NCI-H1048 (cell line): ENCODE measurements at places on chromosomes 6 and 20.

DNA sequence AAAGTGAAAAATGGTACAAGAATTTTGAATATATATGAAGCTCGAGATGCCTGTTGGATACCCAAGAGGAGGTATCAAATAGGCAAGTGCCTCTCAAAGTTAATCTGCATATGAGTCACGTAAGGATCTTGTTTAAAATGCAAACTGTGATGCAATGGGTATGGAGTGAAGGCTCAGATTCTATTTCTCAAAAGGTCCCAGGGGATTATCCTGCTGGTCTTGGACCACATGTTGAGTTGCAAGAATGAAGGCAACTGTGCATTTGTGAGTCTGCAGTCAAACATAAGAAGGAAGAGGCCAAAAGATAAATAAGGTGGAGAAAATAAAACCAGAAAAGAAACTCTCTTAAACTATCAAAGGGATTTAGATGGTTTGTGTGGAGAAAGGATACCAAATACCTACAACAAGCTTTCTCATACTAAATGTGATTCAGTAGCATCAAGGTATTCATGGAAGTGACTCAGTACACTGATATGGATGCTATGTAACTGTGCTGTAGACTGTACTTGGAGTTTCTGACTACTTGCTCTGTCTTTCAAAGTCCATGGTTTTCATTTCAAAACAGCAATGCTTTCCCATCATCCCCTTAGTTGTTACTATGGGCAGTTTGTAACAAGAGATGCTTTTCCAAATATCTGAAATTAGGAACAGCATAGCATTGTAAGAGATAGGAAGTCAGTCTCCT is 106.3 kb downstream of the GFRAL start:
- no peak for DNase-seq

DNA sequence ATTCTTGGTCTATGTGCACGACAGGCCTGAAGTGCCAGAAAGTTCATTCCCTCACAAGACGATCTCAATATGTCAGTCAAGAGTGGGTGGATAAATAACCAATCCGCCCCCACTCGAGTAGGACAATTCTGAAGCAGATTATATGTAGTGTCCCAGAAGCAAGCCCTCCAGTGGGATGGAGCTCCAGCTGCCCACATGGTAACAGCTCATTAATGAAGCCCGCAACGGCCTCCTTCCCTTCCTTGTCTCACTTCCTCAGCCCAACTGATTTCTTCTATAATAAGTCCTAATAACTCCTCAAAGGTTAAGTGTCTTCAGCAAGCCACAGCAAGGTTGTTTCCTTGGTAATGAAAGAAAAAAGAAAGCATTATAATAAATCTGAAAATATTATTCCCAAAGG is 82.1 kb upstream of the F13A1 start:
- no peak for DNase-seq

GRCh38 chr6:3654898-3655297 is 96.6 kb downstream of the PXDC1 start:
- DNase-seq, result no peak

GRCh38 chr6:72850040-72850439 is 228.2 kb downstream of the KCNQ5 start:
- no peak for DNase-seq

DNA sequence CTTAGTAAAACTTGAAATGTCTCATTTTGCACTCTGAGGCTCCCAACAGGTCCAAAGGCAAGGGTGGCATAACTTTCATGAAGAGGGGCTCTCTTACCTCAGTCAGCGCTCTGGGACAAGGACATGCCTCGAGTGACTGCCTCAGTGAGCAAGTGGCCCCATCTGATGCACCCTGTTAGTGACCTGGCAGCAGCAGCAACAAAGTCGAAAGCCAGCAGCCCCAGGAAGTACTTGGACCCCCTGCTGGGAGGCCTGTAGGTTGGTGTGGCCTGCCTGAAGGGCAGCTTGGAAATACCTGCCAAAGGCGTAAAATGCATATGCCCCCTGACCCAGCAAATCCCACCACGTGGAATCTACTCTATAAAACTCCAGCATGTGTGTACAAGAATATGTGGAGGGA is 13.2 kb downstream of the MAP1LC3A start:
- no peak for DNase-seq
